Fibroblast of skin of right quadriceps (primary cell): ENCODE measurements at places on chromosomes 12 and 14.

DNA sequence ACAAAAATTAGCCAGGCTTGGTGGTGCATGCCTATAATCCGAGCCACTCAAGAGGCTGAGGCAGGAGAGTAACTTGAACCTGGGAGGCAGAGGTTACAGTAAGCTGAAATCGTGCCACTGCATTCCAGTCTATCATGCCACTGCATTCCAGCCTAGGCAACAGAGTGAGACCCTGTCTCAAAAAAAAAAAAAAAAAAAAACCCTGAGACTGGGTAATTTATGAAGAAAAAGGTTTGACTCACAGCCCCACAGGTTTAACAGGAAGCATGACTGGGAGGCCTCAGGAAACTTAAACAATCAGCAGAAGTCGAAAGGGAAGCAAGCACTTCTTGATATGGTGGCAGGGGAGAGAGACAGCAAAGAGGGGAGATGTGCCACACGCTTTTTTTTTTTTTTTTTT lies 123.2 kb downstream of the GXYLT1 start:
- DNase-seq = no peak

DNA sequence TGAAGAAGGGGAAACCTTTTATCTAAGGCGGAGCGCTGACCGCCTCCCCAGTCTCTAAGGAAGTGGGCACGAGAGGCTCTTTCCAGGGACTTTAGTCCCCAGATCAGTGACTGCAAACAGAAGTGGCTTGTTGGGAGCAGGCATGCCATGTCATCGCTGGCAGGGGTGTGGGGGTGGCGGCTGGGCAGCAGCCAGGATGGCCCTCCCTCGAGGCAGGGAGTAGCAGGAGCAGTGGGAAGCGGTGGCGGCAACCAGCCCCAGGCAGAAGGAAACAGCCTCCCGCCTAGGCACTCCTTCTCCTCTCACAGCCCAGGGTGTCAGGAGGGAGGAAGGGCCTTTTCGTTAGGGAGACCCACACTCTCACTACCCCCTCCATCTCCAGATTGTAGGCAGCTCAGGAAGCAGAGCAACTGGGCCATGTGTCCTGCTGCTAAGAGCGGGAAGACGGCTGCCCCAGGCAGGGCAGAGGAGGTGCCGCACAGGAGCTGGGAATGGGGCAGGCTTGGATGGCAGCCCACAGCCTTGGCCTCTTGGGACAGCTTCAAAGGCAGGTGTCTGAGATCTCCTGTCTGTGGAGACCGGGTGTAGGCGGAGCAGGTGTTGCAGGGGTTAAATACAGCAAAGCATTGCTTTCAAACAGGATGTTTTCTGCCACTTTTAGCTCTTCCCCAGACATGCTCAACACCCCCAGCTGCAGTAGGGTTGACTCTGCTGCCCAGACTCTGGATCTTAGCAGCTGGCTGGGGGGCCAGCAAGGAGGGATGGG lies 21.8 kb downstream of the VDR start:
- DNase-seq = no peak

DNA sequence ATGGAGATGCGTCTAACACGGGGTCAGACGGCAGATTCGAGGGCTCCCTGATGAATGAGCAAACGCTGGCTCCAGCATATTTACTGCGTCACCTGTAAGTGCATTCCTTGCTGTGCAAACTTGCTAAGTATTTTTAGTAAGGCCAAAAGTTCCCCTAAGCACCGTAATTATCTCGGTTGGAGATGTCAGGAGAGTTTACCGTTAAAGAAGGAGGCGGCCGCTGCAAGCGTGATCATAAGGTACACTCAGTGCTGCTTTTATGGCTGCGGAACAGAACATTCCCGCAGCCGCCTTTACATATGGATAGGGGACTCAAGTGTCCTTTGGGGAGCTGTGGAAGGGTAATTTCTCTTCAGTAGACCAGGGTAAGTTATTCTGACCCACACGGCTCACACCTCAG lies 175.6 kb downstream of the GLT1D1 start:
- DNase-seq = no peak

- DNase-seq = peak; percentile 99
Measured at GRCh38 chr14:68232300-68233055, 412.9 kb downstream of the RAD51B start.

DNA sequence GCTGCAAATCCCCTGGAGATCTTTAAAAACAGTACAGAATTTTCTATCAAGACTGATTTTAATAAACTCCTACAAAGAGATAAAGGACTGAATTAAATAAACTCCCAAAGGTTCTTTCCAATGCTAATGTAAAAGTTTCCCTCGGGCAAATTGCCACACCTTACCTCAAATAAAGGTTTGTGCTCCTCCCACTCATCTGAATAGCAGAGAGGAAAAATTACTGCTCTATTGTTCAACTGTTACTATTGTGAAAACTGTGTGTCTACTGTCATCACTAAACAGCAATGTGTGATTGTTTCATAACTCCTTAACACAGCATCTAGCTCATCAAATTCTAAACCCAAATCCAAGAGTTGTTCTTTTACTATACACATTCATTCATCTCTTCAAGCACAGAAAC lies 3.2 kb downstream of the SPTLC2 start:
- DNase-seq = no peak

- no peak for DNase-seq
Measured at GRCh38 chr14:100165831-100166440, 6.5 kb upstream of the DEGS2 start.

DNA sequence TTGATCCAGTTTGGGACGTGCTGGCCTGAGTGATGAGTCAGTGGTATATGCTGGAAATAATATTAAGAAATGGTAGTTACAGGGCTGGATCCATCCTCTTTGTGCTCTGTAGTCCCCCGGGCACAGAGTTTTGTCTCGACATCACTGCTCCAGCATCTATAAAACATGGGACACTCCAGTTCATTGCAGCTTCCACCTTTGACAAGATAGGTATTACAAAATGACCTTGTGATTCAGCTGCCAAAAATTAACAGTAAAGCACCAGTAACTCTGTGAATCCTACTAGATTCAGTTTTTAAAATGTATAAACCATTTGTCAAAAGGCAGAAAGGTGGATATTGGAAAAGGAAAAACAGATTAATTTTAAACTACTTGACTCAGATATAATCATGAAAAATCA lies 14.6 kb upstream of the GNG2 start:
- peak; percentile 52 for DNase-seq

DNA sequence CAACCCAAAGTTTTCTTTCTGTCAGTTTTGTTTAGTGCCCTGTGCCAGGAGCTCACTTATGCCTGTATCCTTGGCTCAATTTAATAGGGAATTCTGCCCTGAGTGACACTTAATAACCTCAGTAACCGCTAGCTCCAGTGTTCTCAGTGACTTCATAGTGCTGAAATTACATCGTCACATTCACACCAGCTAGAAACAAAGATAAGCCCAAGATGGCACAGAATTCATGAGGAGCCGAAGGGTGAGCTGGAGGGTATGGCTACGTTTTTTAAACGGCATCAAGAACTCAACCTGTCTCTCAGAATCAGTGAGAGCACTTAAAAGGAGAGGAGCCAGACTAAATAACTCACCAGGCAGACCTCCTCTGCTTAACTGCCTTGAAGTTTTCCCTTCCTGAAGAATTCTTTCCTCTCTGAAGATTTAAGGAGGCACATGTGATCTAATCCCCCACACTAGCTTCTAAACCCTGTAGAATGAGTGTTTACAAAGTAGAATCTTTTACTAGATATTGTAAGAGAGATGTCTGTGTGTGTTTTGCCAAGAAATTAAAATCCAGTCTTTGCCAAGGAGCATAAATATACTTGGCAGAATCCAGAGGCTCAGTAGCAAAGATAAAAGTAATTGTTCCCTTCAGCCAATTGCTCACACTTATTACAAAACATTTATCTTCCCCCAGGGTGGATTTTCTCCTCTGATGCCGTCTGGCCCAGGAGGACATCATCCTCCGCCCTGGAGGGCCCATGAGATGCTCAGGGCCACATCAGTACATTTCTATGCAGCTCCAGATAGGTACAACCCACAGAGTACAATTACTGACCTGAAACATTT lies 37.3 kb downstream of the PTGER2 start:
- DNase-seq = peak; percentile 90
